BE2C (cell line): ENCODE measurements at places on chromosomes 11 and 22.
A peak's percentile ranks its signal among the peaks of the same experiment; 100 is the strongest.

DNA sequence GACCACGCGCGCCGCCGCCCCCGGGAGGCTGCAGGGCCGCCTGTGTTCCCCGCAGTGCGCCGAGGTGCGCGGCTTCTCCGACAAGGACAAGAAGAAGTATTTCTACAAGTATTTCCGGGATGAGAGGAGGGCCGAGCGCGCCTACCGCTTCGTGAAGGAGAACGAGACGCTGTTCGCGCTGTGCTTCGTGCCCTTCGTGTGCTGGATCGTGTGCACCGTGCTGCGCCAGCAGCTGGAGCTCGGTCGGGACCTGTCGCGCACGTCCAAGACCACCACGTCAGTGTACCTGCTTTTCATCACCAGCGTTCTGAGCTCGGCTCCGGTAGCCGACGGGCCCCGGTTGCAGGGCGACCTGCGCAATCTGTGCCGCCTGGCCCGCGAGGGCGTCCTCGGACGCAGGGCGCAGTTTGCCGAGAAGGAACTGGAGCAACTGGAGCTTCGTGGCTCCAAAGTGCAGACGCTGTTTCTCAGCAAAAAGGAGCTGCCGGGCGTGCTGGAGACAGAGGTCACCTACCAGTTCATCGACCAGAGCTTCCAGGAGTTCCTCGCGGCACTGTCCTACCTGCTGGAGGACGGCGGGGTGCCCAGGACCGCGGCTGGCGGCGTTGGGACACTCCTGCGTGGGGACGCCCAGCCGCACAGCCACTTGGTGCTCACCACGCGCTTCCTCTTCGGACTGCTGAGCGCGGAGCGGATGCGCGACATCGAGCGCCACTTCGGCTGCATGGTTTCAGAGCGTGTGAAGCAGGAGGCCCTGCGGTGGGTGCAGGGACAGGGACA lies 2.7 kb downstream of the NLRP6 start:
- no peak for DNase-seq

DNA sequence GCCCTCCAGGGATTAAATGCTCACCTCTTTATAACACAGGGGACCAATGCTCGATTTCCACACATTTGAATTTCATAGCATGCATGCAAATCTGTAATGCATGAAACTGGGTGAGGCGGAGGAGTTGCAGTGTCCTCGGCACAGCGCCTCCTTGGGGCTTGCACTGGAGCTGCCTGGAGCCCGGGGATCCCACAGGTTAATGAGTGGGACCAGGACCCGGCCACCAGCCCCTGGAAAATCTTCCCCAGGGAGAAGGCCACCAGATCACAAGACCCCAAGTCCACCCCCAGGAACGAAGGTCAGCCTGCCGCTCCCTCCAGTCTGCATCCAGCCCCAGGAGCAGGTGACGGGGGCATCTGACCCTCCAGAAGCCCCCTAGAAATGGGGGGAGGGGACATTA lies 119.1 kb downstream of the MN1 start:
- peak; percentile 31 for DNase-seq

DNA sequence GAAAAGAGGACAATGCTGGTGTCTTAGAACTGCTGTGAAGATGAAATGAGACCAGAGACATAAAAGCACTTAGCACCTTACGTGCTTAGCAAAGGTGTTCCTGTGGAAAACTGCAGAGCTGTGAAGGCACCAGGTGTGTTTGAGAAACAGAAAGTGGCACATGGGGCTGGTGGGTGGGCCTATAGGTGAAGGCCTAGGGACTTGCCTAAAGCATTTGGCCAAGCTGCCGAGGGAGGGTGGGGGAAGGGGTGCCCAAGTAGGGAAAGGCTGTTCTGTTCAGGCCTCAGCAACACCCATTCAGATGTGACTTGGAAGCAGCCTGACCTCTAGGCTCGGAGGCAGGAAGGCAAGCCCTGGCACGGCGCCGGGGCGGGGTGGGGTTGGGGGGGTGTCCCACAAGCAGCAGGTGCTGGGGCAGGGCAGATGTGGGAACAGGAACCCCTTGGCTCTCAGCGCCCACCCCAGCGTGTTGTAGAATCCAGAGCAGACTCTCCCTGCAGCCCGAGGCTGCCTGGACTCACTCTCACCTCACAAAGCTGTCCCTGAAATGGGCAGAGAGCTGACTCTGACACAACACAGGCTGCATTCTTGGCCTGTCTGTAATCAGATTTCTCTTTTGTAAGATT lies 366.7 kb upstream of the NARS2 start:
- DNase-seq: no peak

DNA sequence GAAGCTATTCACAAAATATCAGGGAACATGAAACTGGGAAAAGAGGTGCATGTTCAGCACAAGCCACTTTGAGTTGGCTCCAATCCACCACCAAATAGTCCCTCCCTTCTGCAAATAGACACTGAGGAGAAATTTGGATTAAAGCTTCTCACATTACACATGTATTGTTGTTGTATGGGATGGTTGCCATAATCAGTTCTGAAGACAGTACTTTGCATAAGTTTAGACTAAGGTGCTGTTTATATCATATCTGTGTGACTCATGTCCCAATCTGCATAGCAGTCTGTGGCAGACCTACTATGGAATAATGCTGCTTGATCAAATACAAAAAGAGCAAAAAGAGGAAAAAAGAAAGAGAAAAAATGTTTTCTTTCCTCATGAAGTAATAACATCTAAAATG lies 376.7 kb upstream of the DDI1 start:
- no peak for DNase-seq

- DNase-seq: no peak
Observed at GRCh38 chr11:102544594-102544993, 14.0 kb upstream of the MMP7 start.

- DNase-seq: no peak
Observed at GRCh38 chr11:8252388-8252787, 11.3 kb downstream of the LMO1 start.

DNA sequence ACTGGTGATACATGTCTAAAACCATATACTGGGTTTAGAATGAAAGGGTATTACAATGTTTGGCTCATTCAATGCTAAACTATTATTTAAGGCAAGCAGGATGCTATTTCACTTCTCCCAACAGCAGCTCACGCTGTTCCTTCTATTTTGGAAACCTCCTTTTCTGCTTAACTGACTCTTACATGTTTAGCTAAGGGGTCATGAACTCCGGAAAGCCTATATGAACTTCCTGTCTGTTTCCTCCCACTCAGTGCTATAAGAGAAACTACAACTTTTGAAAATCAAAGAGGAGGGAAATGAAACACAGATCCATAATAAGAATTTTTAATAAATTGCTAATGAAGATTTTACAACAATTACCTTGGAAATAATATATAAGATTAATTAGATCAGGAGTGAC lies 30.9 kb downstream of the SLC36A4 start:
- DNase-seq: no peak

DNA sequence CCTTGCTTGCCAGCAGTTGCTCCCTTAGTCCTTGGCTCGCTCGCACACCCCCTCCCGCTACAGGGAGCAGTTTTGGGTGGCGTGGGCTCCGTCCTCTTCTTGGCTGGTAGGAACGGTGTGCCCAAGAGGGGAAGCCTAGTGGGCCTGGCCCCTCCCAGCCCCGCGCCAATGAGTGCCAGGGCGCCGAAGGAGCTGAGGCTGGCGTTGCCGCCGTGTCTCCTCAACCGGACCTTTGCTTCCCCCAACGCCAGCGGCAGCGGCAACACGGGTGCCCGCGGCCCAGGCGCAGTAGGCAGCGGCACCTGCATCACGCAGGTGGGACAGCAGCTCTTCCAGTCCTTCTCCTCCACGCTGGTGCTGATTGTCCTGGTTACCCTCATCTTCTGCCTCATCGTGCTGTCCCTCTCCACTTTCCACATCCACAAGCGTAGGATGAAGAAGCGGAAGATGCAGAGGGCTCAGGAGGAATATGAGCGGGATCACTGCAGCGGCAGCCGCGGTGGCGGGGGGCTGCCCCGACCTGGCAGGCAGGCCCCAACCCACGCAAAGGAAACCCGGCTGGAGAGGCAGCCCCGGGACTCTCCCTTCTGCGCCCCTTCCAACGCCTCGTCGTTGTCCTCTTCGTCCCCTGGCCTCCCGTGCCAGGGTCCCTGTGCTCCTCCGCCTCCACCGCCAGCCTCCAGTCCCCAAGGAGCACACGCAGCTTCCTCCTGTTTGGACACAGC lies 1.6 kb downstream of the C11orf87 start:
- DNase-seq: no peak

DNA sequence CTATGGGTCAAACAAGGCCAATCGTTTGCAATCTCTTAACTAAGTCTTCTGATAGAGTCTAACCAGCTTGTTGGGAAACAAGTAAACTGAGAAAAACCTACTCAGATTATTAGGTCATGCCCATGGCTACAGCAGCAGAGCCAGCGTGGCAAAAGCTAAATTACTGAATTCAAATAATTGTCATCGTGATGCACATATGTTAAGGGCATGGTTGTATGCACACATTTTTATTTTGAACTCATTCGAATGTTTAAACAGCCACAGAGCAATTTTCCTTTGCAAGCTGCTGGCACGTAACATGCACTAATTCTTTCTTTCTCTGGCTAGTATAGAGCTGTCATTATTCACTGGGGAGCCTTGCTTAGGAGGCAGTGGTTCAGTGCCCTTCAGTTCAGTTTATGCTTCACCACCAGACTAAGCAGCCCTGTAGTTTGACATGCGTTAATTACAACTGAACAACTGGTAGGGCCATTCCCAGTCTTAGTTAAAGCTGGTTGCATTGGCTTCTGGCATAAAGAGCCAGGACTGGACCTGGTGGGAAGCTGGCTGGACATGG lies 396.4 kb downstream of the METTL15 start:
- no peak for DNase-seq

DNA sequence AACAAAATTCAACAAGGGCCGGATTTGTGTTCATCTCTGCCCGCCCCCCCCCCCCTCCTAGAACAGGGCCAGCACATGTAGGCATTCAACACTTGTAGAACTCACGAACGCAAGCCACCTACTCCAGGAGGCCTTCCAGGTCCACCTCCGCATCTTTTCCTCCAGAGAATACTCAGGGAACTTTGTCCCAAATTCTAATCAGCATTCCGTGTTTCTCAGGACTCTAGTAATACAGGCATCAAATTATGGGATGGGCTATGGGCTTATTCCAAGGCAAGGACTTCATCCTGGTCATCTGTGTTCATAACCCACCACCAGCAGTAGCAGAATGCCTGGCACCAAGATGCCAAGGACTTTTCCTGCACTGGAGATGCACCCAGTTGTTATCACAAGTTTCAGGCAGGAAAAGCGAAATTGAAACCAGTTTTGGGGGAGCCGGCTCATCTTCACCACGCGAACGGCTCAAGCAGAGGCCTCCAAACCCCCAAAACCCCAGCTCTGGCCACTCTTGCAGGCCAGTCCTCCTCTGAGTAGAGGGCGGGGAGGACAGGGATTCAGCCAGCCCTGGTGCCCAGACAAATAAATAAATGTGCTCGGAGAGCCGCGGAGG lies 462 bp downstream of the UBE2L6 start:
- no peak for DNase-seq

DNA sequence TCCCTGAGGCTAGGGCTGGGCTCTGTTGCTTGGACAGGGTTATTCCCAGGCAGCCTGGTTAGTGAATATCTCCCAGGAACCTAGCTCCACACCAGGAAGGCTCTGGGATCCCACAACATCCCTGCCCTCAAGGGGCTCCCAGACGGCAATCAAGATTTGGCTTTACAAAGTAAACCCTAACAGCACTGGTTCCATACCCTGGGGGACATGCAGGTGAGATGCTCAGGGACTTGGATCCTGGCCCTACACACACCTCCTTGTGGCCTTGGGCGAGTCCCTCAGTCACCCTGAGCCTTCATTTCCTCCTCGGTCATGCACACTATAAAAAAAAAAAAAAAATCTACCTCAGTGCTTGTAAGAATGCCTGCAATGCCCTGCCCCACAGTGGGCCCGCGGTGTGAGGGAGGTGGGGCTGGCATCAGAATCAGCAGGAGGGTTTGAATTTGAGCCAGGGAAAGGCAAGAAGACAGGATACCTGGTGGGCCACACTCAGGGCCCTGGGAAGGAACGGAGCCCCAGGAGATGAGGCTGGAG lies 86.3 kb downstream of the MORC2 start:
- no peak for DNase-seq

GRCh38 chr11:1072116-1072820 lies 2.4 kb upstream of the MUC2 start:
- DNase-seq: no peak

DNA sequence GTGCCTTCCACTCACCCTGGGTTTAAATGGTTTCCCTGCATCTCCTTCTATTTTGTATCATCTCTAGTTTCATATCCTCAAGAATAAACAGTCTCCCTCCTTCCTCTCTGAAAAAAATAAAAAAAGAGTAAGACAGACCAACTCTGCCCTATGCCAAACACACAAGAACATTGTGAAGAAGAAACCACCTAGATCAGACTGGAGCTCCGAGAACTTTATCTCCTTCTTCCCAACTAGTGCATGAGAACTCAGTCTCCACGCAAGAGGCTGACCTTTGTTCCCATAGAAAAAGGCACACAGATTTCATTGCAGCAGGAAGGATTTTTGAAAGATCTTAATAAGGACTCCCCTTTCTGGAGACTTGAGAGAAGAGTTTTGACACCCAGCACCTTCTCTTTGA lies 8.7 kb upstream of the PEX26 start:
- no peak for DNase-seq

DNA sequence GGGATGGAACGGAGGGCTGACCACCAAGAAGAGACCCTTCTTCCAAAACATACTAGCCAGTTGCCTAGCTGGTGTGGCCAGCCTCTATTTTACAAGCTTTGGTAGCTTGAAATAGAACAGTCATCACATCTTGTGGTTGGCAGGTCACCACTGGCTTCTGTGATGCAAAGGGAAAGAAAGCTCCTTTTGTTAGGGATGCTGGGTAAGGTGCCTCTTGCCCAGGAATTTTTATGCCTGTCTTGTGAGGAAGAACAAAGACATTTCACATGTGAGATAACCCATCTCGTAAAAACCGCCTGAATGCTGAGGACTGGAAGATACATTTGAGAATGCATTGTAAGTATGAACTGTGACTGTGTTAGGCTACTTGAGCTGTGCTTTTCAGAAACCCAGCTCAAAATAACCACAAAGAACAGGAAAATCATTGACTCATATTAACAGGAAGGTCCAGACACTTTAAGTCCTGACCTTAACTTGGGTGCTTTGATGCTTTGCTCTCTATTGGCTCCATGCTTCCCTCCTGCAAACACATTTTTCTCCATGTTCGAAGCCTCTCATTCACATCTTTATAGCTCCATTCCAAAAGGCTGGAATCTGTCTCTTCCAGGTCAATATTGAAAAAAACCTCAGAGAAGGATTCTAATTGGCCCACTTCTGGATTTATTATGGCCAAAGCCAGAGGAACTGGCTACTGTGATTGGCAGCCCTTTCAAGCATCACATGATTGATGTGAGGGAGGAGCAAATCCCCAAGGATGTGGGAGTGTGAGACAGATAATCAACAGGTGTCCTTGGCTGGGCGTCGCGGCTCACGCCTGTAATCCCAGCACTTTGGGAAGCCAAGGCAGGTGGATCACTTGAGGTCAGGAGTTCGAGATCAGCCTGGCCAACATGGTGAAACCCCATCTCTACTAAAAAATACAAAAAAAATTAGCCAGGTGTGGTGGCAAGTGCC lies 53.9 kb downstream of the MICAL2 start:
- no peak for DNase-seq

GRCh38 chr22:29302402-29302680 lies 4.1 kb upstream of the GAS2L1 start:
- DNase-seq: no peak
